ENCODE measurements at places on chromosomes 4 and X.

DNA sequence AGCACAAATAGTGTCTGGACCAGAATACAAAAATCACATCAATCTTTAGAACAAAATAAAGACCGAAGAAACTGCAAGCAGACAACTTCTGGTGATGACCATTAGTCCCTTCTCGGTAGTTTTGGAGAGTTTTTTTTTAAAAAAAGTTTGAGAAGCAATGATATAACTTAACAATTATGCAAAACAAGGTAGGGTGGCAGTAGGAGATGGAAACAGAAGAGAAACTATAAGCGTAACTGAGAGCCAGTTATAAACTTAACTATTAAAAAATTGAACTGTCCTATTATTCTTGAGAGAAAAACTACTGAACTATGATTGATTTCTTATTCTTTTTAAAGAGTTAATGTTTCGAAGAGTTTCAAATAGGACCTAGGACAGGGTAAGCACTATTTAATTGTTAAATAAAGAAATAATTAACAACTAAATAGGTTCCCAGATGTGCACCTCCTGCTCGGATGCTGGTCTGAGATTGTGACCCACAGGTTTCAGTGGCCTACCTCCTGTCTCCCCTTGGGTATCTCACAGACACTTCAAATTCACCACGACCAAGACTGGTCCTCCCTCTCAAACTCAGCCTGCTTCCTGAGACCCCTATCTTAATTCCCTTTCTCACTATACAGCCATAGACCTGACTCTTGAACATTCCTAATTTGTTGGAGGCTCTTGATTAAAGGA, 81.3 kb downstream of the LEF1 start:
- DNase-seq: no peak

GRCh38 chrX:926991-927390, 285.5 kb downstream of the CRLF2 start:
- no peak for DNase-seq

- DNase-seq: no peak
These were observed 8.3 kb downstream of the HCCS start for GRCh38 chrX:11119313-11119943.

- DNase-seq: no peak
These were observed 639.8 kb upstream of the DIPK2B start for GRCh38 chrX:45840411-45840950.

- no peak for DNase-seq
These were observed 94.4 kb downstream of the IL15 start for GRCh38 chr4:141730805-141731204.

DNA sequence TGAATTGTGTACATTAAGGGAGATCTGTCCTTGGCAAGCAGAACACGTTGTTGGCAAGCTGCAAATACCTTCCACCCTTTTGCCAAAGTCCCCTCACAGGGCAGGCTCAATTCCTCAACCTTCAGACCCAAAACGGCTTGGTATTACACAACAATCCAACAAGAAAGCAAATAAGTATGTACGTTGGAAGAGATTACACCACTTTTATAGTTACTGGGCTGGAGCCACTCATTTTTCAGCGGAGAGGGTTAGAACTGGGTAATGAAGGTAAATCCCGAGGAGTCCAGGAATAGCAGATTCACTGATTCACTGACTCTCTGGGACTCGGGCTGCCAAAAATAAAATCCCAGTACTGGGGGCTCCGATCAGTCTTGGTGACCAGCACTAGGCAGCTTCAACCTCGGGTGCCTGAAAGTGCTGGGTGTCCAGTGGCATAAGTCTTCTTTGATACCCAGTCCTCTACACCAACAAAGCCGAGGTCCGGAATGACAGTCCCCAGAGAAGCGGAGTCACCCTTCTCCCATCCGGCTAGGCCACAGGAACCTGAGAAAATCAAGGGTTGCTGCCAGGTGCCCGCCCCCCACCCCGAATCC, 587 bp downstream of the TIMM8A start:
- DNase-seq: peak; percentile 9

DNA sequence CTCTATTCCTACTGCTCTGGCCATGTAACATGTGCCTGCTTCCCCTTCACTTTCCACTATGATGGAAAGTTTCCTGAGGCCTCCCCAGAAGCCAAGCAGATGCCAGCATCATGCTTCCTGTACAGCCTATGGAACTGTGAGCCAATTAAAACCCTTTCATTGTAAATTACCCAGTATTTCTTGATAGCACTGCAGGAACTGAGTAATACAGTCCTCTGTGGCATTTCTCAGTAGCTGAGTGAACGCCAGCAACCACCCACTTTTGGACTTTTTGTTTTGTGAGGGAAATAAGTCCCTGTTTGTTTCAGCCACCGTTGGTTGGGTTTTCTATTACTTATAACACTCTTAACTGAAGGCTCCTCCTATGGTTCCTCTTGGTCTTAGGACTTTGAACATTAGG, 104.1 kb downstream of the C4orf51 start:
- DNase-seq: no peak

DNA sequence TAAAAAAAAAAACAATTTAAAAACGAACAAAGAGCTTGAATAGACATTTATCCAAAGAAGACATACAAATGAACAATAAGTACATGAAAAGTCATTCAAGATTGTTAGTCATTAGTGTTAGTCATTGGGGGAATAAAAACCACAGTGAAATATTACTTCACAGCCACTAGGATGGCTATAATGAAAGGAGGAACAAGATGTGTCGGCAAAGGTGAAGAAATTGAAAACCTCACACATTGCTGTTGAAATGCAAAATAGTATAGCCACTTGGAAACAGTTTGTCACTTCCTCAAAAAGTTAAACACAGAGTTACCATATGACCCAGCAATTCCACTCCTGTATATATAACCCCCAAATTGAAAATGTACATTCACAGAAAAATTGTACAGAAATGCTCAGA, 45.2 kb upstream of the SLC39A8 start:
- peak; percentile 88 for DNase-seq

GRCh38 chr4:140904904-140905303, 148.7 kb upstream of the TBC1D9 start:
- no peak for DNase-seq

DNA sequence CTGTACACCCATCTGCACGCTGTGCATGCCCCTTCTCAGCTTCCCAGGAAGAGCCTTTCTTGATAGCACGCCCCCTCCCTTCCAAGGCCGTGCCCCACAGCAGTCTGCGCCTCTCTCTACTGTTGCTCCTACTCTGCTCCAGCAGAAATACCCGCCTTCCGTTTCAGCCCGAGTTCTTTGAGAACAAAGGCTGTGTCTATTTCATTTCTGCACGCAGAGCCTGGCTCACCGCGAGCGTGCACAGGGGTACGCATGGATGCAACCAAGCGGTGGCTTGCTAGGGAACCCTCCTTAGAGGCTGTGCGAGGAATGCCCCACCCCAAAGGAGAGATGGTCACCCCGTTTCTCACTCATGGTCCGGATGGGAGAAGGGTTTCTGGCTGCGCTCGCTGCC, 485 bp downstream of the AADAT start:
- DNase-seq: no peak

GRCh38 chr4:108292229-108292628, 123.5 kb upstream of the LEF1 start:
- DNase-seq: no peak
